ENCODE measurements at places on chromosomes 12 and 14.

GRCh38 chr14:67360470-67361206 is 510 bp downstream of the EIF2S1 start:
- DNase-seq, result no peak
- peaks cover 18% of the 10 kb centered on the region for H3K4me1 ChIP-seq
- peak overlapping the region; percentile 98 for H3K4me3 ChIP-seq
- H3K36me3 ChIP-seq, result no peaks in the 10 kb centered on the region
- peak overlapping the region; percentile 99 for H3K27ac ChIP-seq

- peaks cover 23% of the 10 kb centered on the region for H3K27me3 ChIP-seq
- H3K4me3 ChIP-seq, result no peak overlapping the region
- no peaks in the 10 kb centered on the region for H3K4me1 ChIP-seq
- H3K36me3 ChIP-seq, result no peaks in the 10 kb centered on the region
- DNase-seq, result no peak
Observed at GRCh38 chr14:103949131-103949790, 6.9 kb upstream of the RD3L start.

DNA sequence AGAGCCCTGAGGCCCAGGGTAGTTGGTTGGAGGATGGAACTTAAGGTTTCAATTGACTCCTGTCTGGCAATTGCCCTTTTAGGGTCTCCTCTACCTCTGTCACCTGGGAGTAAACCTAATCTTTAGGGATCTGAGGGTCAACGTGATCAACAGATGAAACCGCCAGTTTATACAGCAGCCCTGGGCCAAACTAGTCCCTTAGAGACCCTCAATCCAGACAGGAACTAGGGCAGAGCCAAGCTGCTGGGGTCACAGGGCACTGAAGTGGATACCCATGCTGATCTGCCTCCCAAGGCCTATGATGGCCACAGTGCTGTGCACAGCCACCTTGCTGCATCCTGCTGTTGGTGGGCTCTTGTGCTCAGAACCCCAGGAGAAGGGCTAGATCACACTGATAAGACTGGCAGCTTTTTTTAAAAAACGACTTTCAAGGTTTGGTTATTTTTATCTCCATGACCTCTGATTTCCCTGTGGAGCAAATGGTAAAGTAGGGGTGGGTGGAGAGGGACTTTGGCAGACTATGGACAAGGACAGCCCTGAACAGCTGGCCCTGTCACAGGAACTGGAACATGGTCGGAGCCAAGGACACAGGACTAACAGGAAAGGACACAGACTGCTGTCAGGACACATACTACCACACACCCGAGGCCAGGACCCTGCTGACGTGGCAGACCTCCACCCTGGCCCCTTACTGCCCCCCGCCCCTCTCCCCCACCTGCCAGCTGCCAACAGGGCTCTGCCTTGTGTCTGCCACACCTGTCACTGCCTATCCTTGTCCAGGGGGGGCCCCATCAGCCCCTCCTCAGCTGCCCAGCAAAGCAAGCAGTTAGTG is 474 bp downstream of the FITM1 start:
- H3K4me3 ChIP-seq, result peak overlapping the region; percentile 63
- H3K27me3 ChIP-seq, result no peaks in the 10 kb centered on the region
- no peak for DNase-seq
- peaks cover 31% of the 10 kb centered on the region for H3K4me1 ChIP-seq
- no peak overlapping the region for H3K27ac ChIP-seq

- no peak overlapping the region for H3K4me3 ChIP-seq
- H3K27ac ChIP-seq, result no peak overlapping the region
- H3K27me3 ChIP-seq, result peaks cover 14% of the 10 kb centered on the region
- no peaks in the 10 kb centered on the region for H3K4me1 ChIP-seq
Observed at GRCh38 chr14:81710232-81710845, 176.7 kb upstream of the SEL1L start.

DNA sequence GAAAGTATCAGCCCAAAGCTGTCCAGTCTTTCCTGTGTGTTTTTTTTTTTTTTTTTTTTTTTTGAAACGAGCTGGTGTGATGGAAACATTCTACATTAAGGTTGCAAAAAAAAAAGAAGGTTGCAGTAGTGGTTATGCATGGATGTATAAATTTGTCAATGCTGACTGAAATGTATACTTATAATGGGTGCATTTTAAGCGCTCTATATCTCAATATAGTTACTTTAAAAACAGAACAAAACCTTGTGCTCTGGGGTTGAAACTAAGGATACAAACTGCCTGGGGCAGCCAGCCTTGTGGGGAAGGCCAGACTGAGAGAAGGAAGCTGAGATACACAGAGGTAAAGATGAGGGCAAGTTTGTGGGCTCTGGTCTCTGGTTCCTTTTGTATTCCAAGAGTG is 87.3 kb upstream of the RMST start:
- no peaks in the 10 kb centered on the region for H3K27me3 ChIP-seq
- no peaks in the 10 kb centered on the region for H3K36me3 ChIP-seq
- H3K4me1 ChIP-seq, result no peaks in the 10 kb centered on the region
- DNase-seq, result no peak
- no peak overlapping the region for H3K27ac ChIP-seq

DNA sequence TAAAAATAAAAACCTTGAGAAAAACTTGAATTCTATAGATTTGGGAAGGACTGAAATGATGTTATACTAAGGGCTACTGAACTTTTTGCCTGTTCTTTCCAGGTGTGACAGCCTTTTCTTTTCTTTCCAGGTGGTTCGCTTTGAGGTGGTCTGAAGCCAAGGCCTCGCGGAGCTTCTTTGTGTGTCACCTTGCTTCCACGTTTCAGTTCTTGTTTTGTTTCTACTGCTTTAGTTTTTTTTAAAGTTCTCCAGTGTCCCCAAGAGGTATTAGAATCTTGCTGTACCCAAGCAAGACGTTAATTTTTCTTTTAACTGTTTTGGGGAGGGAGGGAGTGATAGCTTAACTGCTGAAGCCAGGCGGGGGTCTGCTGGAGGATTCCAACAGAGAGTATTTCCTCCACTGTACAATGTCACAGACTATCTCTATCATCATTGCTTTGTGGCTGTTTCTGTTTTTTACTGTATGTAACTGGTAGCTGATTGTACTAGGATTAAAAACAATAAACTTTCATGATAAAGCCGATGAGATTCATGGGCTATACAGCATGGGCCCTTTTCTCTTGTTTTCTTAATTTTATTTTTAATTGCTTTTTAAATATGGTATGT is 40.2 kb downstream of the PROX2 start:
- peaks cover 19% of the 10 kb centered on the region for H3K36me3 ChIP-seq
- no peaks in the 10 kb centered on the region for H3K27me3 ChIP-seq
- peaks cover 57% of the 10 kb centered on the region for H3K4me1 ChIP-seq
- H3K27ac ChIP-seq, result peak overlapping the region; percentile 99
- H3K4me3 ChIP-seq, result peak overlapping the region; percentile 33
- DNase-seq, result peak; percentile 14

DNA sequence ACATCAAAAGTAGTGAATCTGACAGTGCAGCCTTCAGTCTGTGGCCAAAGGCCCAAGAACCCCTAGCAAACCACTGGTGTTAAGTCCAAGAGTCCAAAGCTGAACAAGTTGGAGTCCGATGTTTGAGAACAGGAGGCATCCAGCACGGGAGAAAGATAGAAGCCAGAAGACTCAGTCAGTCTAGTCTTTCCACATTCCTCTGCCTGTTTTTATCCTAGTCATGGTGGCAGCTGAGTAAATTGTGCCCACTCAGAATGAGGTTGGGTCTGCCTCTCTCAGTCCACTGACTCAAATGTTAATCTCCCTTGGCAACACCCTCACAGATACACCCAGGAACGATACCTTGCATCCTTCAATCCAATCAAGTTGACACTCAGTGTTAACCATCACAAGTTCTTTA is 1255.4 kb downstream of the LRFN5 start:
- no peaks in the 10 kb centered on the region for H3K4me1 ChIP-seq
- no peaks in the 10 kb centered on the region for H3K27me3 ChIP-seq
- H3K4me3 ChIP-seq, result no peak overlapping the region
- H3K36me3 ChIP-seq, result no peaks in the 10 kb centered on the region
- no peak for DNase-seq
- no peak overlapping the region for H3K27ac ChIP-seq

- DNase-seq, result no peak
- H3K27me3 ChIP-seq, result no peaks in the 10 kb centered on the region
- H3K4me1 ChIP-seq, result peaks cover 6% of the 10 kb centered on the region
- H3K4me3 ChIP-seq, result no peak overlapping the region
- no peak overlapping the region for H3K27ac ChIP-seq
Observed at GRCh38 chr12:20409607-20410377, 41.5 kb downstream of the PDE3A start.

- no peaks in the 10 kb centered on the region for H3K27me3 ChIP-seq
- H3K27ac ChIP-seq, result no peak overlapping the region
- no peaks in the 10 kb centered on the region for H3K36me3 ChIP-seq
- H3K4me3 ChIP-seq, result no peak overlapping the region
- no peaks in the 10 kb centered on the region for H3K4me1 ChIP-seq
Observed at GRCh38 chr12:33654313-33654712, 214.7 kb upstream of the SYT10 start.

DNA sequence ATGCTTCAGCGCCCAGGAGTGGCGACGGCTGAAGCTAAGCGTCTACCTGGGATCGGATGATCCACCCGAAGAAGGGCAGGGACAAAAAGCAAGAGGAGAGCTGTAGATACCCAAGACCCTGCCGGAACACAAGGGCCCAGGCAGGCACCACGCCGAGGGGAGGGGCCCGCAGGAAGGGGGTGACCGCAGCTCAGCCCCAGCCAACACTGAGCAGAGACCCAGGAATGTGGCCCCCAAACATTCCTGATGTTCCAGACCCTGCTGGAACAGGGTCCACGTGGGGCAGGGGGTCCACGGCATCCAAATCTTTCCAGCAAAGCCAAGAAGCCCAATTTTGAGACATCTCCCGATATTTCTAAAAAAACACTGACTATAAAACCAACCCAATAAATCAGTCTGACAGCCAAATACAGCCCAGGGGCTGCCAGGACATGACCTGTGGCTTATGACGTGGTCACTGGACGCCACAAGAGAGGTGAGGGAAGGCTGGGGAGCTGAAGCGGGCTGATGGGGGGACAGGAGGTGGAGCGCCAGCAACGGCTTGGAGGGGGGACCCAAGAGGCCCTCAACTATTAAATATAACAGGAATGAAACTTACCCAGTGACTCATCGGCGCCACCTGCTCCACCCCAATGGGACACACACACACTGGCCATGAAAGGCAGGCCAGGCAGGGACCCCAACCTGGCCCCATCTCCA is 58.9 kb downstream of the NCOR2 start:
- no peak overlapping the region for H3K4me3 ChIP-seq
- no peak overlapping the region for H3K27ac ChIP-seq
- no peak for DNase-seq
- peaks cover 8% of the 10 kb centered on the region for H3K36me3 ChIP-seq
